ENCODE measurements at places on chromosomes 11 and 22.

- DNase-seq: peak; percentile 12
Observed at GRCh38 chr11:95923728-95924413, at the start of gene MTMR2. TSS of gene MTMR2 (minus strand) at chr11:95924107. CDS start at chr11:95923954, 153 bp downstream.

DNA sequence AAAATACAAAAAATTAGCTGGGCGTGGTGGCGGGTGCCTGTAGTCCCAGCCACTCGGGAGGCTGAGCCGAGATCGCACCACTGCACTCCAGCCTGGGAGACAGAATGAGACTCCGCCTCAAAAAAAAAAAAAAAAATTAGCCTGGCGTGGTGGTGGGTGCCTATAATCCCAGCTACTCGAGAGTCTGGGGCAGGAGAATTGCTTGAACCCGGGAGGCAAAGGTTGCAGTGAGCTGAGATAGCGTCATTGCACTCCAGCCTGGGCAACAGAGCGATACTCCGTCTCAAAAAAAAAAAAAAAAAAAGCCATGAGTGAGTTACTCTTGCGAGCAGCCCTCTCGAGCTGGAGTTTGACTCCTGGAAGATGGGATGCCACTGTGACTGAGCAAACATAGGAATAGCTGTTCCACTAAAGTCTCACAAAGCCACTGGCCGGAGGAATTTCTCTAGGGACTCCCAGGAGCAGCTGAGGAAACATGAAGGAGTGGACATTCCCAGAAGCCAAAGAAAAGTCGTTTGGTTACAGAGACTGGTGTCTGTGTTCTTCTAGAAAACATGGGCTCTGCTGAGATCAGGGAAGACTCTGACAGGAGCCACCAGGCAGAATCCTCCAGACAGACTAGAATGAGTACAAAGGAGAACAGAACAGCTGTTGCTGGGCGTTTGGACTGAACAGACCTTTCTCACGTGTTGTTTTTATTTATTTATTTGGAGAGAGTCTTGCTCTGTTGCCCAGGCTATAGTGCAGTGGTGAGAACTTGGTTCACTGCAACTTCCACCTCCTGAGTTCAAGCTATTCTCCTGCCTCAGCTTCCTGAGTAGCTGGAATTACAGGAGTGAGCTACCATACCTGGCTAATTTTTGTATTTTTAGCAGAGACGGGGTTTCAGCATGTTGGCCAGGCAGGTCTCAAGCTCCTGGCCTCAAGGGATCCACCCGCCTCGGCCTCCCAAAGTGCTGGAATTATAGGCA lies 32.4 kb upstream of the MYH9 start:
- DNase-seq: no peak

- no peak for DNase-seq
Observed at GRCh38 chr11:2567026-2567671, 122.3 kb downstream of the KCNQ1 start.

- peak; percentile 64 for DNase-seq
Observed at GRCh38 chr11:118610773-118611432, 3.5 kb downstream of the PHLDB1 start.

DNA sequence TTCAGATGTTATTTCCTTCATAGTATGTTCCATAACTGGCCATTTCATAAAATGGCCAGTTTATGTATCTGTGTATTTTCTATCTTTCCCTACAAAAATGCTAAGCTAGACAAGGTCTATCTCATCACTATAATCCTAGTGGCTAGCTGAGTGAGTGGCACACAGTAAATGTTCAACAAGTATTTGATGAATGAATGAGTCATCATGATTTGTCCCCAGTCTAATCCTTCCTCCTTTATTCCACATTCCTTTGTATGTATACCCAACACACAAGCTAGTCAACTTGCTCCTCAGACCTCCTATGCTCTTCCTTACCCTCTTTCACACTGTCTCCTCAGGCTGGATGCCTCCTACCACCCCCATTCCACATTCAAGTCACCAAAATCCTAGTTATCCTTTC lies 12.5 kb downstream of the APLNR start:
- DNase-seq: no peak

DNA sequence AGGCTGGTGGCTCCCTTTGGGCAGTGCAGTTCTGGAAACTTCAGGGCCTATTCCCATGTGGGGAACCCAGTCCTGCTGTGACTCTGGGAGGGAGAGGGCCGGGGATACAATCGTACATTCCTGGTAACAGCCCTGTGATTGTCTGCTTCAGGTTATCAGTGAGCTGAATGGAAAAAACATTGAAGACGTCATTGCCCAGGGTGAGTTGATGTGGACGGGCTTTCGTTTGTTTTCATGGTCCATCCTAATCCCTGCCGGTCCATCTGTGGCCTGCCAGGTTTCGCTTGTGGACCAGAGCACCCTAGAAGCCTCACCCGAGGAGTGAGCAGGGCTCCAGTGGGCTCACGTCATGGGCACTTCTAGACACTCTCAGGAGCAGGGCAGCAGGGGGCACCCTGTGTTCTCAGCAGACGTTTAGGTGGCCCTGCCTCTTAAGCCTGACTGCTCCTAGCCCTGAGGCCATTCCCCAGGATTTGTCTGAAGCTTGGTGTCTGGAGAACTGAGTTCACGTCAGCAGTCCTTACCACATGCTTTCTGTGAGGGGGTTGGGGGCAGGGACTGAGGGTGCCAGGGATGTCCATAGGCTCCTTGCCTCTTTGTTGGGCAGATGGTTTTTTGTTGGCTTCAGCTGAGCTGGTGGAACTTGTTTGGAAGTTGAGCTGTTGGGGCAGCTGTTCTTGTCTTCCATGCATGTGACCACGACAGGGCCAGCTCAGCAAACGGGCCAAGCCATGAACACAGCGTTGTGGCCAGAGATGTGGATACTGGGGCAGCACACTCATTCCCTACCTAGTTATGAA lies 1.9 kb downstream of the RPLP2 start:
- no peak for DNase-seq

Measured in stimulated activated CD8-positive, alpha-beta memory T cell treated with anti-CD3 and anti-CD28 coated beads, Interleukin-7, amount 100 ng/mL, for 1 hour (primary cell).